ENCODE measurements at places on chromosomes 5 and 9.

DNA sequence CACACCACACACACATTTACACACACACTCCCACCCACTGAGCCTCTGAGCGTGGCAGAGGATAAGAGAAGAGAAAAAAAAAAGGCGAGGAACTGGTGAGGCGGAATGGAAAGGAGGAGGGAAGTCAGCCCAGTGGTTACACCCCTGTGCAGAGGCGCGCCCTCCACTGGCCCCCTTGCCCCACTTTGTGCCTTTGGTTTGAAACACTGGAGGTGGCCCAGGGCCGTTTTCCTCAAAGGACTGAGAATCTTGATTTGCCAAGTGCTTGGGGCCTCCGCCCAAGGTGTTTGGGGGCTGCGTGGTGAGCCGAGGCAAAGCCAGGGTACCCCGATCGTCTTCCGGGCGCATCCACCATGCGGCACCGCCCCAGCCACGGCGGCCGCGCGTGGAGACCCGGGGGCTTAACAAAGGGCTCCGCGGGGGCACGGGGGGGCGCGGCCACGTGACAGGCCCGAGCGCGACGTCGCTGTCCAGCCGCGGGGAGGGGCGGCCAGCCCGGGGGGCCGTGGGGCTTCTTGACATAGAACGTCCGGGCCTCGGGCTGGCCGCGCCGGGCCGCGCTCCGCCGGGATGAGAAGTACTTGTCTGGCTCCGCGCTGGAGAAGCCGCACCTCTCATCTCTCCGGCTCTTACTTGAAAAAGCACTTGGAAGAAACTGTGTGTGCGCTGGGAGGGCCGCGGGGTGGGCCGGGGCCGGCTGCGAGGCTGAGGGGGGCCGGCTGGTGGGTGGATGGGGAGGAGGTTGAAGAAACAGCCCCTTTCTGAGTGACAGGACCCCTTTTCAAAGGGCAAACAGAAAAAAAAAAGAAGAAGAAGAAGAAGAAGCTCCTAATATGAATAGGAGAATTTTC is 21.0 kb downstream of the NR2F1 start:
- no peak for DNase-seq

- no peak for DNase-seq
Observed at GRCh38 chr9:90002397-90003271, 397.8 kb downstream of the GADD45G start.

DNA sequence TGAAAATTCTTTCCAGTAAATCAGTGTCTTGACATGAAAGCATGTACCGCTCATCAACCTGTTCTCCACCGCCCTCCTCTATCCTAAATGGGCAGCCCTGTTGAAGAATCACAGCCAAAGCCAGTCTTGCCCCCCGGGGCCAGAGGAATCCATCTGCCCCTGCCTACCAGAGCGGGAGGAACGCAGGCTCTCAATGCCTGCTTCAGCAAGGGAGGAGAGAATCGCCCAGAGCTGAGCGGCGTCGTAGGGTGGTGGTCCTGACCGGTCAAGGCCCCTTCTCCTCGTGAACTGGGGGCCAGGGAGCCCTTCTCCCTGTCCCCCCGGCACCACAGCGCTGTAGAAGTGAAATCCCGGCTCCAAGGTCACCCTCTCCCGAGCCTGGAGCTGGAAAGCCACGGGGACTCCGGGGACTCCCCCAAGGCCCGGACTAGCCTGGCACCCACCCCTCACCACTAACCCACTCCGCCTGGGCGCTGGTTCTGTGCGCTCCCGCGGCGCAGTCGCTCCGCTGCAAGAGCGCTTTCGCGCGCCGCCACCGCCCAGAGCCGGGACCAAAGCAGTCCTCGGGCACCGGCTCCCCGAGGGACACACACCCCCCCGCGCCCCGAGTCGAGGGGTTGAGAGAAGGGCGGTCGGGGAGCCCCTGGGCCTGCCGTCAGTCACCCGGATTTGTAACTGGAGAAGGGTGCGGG is 718 bp upstream of the TMEM215 start:
- no peak for DNase-seq

DNA sequence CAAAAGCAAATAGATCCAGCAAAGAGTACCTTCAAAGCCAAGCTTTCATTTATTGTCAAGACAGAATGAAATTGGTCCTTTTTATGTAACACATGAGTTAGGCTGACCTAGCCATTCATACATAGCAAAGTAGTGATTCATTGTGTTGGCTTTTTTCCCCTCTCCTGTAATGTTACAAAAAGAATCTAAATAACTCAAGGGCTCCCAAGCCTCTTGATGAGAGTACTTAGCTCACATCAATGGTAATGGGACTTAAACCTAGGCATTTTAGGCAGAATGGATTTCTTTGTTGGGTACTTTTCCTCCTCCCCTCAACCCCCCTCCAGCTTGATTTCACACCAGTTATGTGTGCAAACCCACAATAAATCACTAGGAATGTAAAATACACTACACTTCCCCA is 123.7 kb downstream of the EBF1 start:
- DNase-seq = peak; percentile 82

DNA sequence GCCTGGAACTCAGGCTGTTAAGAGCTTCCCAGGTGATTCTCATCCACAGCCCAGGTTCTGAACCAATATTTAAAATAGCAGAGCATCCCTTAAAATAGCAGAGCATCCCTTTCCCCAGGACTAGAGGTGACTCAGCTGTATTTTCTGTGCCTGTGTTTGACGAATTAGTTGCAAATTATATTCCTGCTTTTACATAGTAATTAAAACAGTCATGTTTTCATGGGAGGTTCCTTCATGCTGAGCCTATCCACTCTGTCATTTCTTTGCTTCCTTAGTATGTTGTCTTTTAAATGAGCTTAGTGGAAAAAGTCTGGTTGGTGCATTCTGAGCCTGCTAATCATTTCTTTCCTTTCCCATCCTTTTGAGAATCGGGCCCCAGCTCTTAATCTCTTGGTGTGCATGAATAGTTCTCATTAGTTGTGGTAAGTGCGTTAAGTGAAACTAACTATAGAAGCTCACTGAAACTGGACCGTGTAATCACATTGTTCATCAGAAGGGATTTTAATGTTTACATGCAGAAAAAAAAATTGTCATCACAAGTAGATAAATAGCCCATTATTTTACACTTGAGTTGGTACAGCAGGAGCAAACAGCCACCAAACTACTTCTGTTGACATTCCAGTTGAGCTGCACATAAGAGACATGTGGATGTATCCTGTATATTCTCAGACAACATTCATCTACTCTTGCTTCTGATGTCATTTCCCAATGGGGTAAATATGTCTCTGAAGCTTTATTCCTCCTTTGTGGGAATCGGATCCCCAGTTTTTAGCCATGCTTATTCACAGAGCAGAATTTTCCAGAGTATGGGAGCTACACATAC is 596.9 kb upstream of the WWC1 start:
- no peak for DNase-seq

GRCh38 chr5:145936401-145937131 is at the start of gene SH3RF2:
Gene SH3RF2 (plus strand): TSS chr5:145936578. CDS start chr5:145937929, 1,351 bp downstream.
- no peak for DNase-seq

Measured in NCI-H187 (cell line).